Stimulated activated CD8-positive, alpha-beta memory T cell treated with anti-CD3 and anti-CD28 coated beads, Interleukin-4, amount 100 ng/mL, for 48 hours (primary cell): ENCODE measurements at places on chromosomes 3 and 15.

GRCh38 chr3:138479438-138479863 is 45.0 kb downstream of the ESYT3 start:
- DNase-seq, result peak; percentile 58

GRCh38 chr3:62361261-62361660 is 12.1 kb downstream of the FEZF2 start:
- no peak for DNase-seq

DNA sequence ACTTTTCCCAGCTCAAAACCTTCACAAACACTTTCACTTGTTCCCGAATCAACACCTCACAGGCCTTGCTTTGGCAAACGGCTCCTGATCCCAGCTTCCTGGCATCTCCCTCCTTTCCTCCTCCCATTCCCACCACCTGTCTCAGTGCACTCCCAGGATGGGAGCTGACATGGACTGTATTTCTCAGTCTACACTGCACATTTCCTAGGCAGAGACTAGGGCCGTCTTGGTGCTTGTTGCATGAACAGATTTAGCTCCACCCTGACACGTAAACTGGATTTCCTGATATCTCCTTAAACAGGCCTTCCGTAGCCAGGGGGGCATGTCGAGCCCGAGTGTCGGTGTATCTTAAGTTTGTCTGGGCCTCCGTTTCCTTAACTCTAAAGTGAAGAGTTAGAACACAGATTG is 790 bp upstream of the WHAMM start:
- no peak for DNase-seq

- no peak for DNase-seq
Measured at GRCh38 chr3:31495971-31496665, 36.6 kb upstream of the STT3B start.

DNA sequence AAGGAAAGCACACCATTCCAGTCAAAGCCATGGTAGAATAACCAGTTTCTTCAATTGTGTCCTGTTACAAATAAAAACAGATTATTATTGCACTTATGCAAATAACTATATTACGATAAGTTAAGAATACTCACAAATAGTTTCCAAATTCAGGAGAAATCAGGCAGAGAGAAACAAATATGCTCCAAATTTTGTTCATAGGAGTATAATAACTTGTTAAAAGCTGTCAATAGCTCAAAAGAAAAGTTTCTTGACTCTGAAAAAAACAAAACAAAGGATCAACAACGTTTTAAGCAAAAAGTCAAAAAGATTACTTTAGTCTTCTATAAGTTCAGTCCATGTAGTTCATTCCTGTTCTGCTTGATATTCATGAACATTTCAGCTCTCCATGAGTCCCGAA is 59.7 kb upstream of the BDH1 start:
- no peak for DNase-seq

DNA sequence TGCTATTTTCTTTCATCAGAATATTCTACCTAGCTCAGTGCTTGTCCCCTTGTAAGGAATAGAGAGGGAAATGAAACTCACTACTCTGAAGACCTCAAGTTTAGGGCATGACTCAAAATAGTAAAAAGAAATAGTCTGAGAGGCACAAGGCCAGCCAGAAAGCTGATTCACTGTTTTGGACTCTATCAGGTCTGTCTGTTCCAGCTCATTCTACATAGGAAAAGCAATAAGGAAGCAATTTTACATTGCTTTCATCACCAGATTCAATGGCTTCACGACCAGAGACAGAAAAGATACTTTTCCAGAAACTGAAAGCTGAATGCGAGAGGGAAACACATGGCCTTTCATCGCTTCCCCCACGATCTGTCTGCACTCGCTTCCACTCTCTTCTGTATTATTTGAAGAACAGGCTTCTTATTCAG is 276.0 kb downstream of the GBE1 start:
- no peak for DNase-seq

GRCh38 chr15:84878504-84878903 is 6.0 kb upstream of the SLC28A1 start:
- DNase-seq, result peak; percentile 78
